Activated CD4-positive, alpha-beta T cell treated with anti-CD3 and anti-CD28 coated beads for 36 hours (primary cell): ENCODE measurements at places on chromosomes 1 and 21. TPM values are rescaled to one million over a fixed set of nuclear protein-coding genes. Genes with fewer than 3 reads are reported as not detected.
A peak's percentile ranks its signal among the peaks of the same experiment; 100 is the strongest.

The S100A9 gene
- not detected for total RNA-seq

The SPRR1B gene
- not detected for total RNA-seq

- no peak overlapping the region for H3K27ac ChIP-seq
- peaks cover 13% of the 10 kb centered on the region for H3K4me1 ChIP-seq
- no peak overlapping the region for H3K4me3 ChIP-seq
- H3K27me3 ChIP-seq: peaks cover 16% of the 10 kb centered on the region
Observed at GRCh38 chr1:21649315-21649714, 19.8 kb downstream of the RAP1GAP start.

DNA sequence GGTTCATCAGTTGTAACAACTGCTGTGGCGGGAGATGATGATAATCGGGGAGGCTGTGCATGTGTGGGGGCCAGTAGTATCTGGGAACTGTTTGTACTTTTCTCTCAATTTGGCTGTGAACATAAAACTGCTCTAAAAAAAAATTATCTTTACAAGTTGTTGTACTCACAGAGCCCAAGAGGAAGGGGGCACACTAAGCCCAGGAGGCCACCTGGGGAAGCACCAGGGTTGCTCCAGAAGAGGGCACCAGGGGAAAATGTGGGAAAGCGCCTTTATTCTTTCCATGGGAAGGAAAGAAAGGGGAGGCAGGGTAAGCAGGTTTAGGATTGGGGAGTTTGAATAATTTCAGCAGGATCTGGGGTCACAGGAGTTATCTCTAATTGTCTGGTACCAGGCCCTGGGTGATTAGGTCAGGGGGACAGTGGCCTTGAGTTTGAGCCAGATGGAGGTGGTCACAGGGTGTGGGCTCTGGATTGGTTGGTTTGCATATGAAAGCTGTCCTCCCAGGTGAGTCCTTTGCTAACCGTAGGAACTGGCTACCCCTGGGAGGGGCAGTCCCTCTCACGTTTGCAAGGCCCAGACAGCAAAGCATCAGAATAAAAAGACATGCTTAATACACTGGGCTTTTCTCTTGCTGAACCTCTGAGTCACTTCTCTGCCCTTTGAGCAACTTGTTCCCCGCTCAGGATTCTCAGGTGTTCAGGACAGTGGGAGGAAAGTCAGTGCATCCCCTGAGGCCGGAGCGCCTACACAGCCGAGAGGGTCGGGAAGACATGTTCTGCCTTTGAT is 11.2 kb downstream of the MYOC start:
- H3K4me3 ChIP-seq: no peak overlapping the region
- H3K36me3 ChIP-seq: no peaks in the 10 kb centered on the region
- no peaks in the 10 kb centered on the region for H3K27me3 ChIP-seq
- no peak overlapping the region for H3K27ac ChIP-seq
- DNase-seq: no peak

DNA sequence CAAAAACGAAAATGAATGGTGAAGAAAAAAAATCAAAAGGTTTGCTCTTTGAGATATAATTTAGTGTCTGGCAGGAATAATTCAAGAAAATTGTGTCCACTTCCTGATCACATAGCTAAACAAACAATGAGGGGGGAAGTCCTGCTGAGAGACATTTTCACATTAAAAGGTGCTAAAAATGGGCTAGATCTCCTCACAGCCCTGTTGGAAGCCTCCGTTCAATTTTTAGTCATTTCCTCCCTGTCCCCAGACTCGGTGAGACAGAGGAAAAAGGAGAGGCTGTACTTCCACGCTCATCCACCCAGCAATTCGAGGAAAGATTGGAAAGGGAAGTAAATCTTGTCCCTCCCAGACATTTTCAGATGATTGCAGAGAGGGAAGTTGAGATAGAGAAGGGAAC is 103.7 kb downstream of the BARHL2 start:
- no peaks in the 10 kb centered on the region for H3K36me3 ChIP-seq
- H3K27ac ChIP-seq: no peak overlapping the region
- DNase-seq: no peak

DNA sequence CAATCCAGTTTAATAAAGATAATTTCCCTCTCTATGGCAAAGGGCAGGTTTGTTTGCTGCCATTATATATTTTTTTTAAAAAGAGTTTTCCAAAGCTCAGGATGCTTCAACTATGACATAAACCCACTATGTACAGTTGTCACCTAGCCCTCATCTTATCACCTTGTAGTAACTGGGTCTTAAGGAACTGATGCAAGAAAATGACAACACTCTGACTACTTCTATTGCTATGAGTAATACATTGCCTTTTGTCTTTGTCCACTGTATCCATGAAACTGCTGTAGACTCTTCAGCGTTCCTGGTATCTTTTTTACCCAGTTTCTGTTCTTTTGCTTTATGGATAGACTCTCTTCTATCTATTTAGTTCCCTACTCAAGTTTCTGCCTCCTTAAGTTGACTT is 586.5 kb downstream of the NEGR1 start:
- H3K36me3 ChIP-seq: no peaks in the 10 kb centered on the region
- H3K4me1 ChIP-seq: no peaks in the 10 kb centered on the region
- H3K27me3 ChIP-seq: no peaks in the 10 kb centered on the region

GRCh38 chr1:244435562-244436205 is 16.0 kb downstream of the ADSS2 start:
- H3K27me3 ChIP-seq: no peaks in the 10 kb centered on the region
- H3K4me1 ChIP-seq: peaks cover 47% of the 10 kb centered on the region
- peak; percentile 60 for DNase-seq

The C1orf141 gene
- total RNA-seq: not detected

DNA sequence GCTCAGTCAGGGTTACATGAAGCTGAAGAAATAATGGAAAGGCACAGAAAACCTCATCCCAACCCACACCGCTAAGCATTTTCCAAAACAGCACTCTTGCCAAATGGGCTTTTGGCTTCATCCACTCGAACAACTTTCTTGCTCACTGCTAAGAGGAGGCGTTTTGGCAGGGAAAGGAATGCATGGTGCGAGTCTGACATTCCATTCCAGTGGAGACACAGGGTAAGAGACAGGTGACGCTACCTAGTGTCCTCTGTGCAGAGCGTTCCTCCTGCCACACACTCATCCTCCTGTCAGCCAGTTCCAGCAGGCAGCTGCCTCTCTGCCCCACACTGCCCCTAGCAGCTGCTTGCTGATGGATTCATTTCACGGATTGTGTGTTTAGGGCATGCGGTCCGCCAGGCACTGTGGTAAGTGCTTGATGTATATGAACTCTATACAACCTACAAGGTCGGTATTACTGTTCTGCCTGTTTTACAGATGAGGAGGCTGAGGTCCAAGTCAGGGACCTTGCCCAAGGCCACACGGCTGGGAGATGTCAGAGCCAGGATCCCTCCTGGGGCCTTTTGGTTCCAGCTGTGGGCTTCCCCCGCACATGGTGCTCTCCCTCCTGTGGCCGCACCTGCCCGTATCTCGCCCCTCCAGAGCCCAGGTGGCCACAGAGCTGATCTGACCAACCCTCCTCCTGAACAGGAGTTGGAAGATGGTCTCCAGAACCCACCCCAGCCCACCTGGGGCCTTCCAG is 25.7 kb upstream of the BACE2 start:
- no peaks in the 10 kb centered on the region for H3K4me1 ChIP-seq
- no peak for DNase-seq
- no peak overlapping the region for H3K27ac ChIP-seq
- H3K4me3 ChIP-seq: no peak overlapping the region

DNA sequence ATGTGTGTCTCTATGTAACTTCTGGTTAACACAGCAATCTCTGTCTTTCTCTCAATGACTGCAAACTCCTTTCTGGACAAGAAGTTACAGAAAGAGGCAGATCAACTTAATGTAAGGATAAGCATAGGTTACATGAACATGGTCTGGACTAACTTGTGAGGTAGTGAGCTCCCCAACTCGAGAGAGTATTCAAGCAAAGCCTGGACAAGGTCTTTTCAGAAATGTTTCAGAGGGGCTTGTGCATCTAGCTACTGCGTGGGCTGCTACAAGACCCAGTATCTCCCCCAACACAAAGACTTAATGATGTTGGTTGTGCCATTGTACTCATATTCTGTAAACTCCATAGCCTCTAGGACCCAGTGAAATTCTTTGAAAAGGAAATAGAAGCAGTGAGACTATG is 23.5 kb upstream of the CLSTN1 start:
- DNase-seq: no peak
- no peaks in the 10 kb centered on the region for H3K36me3 ChIP-seq
- no peaks in the 10 kb centered on the region for H3K27me3 ChIP-seq
- peaks cover 5% of the 10 kb centered on the region for H3K4me1 ChIP-seq
- no peak overlapping the region for H3K27ac ChIP-seq

The ACTL8 gene
- 0.09 TPM for total RNA-seq

The CYYR1 gene
- total RNA-seq: not detected

The PBX1 gene
- 0.18 TPM for total RNA-seq

- H3K4me3 ChIP-seq: no peak overlapping the region
- H3K4me1 ChIP-seq: no peaks in the 10 kb centered on the region
- no peaks in the 10 kb centered on the region for H3K36me3 ChIP-seq
- no peak for DNase-seq
- H3K27ac ChIP-seq: no peak overlapping the region
- H3K27me3 ChIP-seq: no peaks in the 10 kb centered on the region
Observed at GRCh38 chr1:154820646-154821045, 49.4 kb downstream of the KCNN3 start.

- peaks cover 18% of the 10 kb centered on the region for H3K36me3 ChIP-seq
- H3K4me1 ChIP-seq: no peaks in the 10 kb centered on the region
- no peak for DNase-seq
- no peak overlapping the region for H3K4me3 ChIP-seq
- H3K27me3 ChIP-seq: no peaks in the 10 kb centered on the region
- H3K27ac ChIP-seq: no peak overlapping the region
Observed at GRCh38 chr1:202007805-202008489, 2.4 kb upstream of the ELF3 start.

- DNase-seq: no peak
- no peaks in the 10 kb centered on the region for H3K27me3 ChIP-seq
- no peak overlapping the region for H3K4me3 ChIP-seq
- peaks cover 9% of the 10 kb centered on the region for H3K4me1 ChIP-seq
- peaks cover 37% of the 10 kb centered on the region for H3K36me3 ChIP-seq
- H3K27ac ChIP-seq: peak overlapping the region; percentile 60
Observed at GRCh38 chr1:46369542-46370213, 24.4 kb upstream of the FAAH start.

- DNase-seq: no peak
- no peak overlapping the region for H3K27ac ChIP-seq
- H3K27me3 ChIP-seq: peaks cover 3% of the 10 kb centered on the region
- H3K4me1 ChIP-seq: no peaks in the 10 kb centered on the region
- no peaks in the 10 kb centered on the region for H3K36me3 ChIP-seq
Observed at GRCh38 chr1:115476616-115477015, 138.6 kb upstream of the NGF start.

The BEND5 gene
- 25.9 TPM for total RNA-seq

DNA sequence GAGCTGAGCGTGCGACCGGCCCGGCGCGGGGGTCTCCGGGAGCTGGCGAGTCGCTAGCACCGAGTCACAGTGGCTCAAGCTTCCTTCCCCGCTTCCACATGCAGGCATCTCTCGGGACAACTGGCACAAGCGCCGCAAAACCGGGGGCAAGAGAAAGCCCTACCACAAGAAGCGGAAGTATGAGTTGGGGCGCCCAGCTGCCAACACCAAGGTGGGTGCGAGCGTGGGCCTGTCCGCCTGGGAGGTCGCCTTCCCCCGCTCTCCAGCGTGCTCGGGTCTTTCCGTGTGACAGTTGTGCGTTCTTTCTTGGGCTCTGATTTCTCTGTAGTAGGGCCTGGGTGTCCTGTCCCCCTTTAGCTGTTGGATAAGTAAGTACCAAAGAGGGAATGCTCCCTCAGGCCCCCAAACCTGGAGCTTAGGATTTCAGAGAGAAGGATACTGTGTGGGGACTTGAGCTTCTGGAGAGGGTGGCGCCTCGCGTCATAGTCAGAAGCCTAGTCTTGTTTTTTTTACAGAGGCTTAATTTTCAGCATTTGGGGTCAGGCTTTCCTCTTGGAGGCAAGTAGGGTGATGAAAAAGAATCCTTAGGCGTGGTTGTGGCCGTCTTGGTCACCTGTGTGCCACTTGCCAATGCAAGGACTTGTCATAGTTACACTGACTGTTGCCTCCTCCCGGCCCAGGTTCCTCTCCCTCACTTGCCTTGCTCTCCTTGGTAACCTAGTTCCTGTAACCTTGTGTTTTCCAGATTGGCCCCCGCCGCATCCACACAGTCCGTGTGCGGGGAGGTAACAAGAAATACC is 790 bp downstream of the RPS8 start:
- H3K27ac ChIP-seq: peak overlapping the region; percentile 84
- peaks cover 37% of the 10 kb centered on the region for H3K4me1 ChIP-seq
- peaks cover 59% of the 10 kb centered on the region for H3K36me3 ChIP-seq
- H3K27me3 ChIP-seq: no peaks in the 10 kb centered on the region
- peak; percentile 49 for DNase-seq

- no peaks in the 10 kb centered on the region for H3K36me3 ChIP-seq
- H3K4me3 ChIP-seq: no peak overlapping the region
- H3K27ac ChIP-seq: no peak overlapping the region
- no peak for DNase-seq
- no peaks in the 10 kb centered on the region for H3K4me1 ChIP-seq
- H3K27me3 ChIP-seq: no peaks in the 10 kb centered on the region
Observed at GRCh38 chr1:27176954-27177353, 22.0 kb upstream of the SLC9A1 start.

- H3K4me1 ChIP-seq: no peaks in the 10 kb centered on the region
- DNase-seq: no peak
- H3K27ac ChIP-seq: no peak overlapping the region
- peaks cover 25% of the 10 kb centered on the region for H3K27me3 ChIP-seq
Observed at GRCh38 chr1:38285807-38286530, 239.4 kb upstream of the POU3F1 start.

The CD1B gene
- not detected for total RNA-seq

DNA sequence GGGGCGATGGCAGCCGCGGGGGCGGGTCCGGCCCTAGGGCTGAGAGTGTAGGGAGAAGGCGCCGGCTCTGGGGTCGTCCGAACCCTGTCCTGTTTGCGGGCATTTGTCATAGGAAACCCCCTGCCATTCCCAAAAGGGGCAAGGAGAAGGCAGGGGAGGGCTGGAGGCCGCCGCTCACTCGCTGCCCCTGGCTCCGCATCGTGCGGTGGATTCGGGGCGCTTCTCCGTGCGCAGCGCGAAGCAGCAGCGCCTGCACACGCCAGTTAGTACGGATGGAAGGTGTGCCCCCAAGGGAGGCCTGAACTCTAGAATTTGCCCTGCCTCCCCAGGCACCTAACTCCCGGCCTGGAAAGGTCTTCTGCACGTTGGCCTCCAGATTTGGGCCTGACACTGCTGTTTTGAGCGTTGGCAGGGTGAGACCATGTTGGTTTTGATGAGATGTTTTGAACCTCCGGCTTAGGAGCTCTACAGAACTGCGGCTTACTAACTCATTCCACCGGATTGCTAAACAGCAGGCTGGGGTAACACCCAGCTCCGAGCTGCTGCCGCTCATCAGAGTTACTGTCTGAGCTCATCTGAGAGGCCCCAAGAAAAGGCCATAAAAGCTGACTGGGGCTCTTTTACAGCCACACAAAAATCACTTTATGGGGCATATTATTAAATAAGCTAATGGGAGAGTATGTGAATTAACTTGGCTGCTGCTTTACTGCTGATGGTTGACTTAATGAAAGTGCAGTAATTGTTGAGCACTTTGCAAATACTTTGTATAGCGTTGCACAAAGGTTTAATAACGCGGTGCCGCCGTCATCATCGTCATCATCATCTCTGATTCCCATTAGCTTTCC is 987 bp downstream of the GPR137B start:
- peak; percentile 76 for DNase-seq
- peaks cover 15% of the 10 kb centered on the region for H3K4me1 ChIP-seq
- H3K36me3 ChIP-seq: peaks cover 1% of the 10 kb centered on the region
- H3K4me3 ChIP-seq: peak overlapping the region; percentile 95

The LMX1A gene
- not detected for total RNA-seq

The PLA2G4A gene
- 0.62 TPM for total RNA-seq

GRCh38 chr1:26838474-26839338 is 12.2 kb downstream of the ZDHHC18 start:
- H3K27ac ChIP-seq: peak overlapping the region; percentile 86
- DNase-seq: peak; percentile 76
- H3K4me3 ChIP-seq: no peak overlapping the region
- H3K4me1 ChIP-seq: peaks cover 29% of the 10 kb centered on the region
- H3K36me3 ChIP-seq: peaks cover 50% of the 10 kb centered on the region
- H3K27me3 ChIP-seq: no peaks in the 10 kb centered on the region
